Hematopoietic multipotent progenitor cell treated with erythropoietin and hydrocortisone succinate and interleukin-3 and kit ligand, for 6 days (in vitro differentiated cells): ENCODE measurements at places on chromosomes 5 and 9.

- peak; percentile 91 for DNase-seq
Observed at GRCh38 chr9:137534256-137535119, 15.7 kb downstream of the PNPLA7 start.

DNA sequence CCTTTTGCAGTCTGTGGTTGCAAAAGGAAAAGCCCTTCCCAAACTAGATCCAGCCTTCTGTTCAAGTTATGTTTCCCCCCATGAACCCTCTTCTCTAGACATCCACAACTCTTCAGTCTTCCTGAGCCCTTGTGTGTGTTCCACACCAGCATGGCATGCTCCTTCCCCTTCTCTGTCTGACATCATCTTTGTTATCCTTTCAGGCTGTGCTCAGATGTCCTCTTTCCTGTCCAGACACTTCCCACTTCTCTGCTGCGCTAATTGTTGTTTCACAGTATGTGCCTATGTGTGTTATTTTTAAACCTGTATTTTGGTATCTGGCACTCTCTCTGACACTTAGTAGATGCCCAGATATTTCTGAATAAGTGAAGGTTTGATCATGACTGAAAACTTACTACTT, 38.2 kb downstream of the FOCAD start:
- DNase-seq, result no peak

DNA sequence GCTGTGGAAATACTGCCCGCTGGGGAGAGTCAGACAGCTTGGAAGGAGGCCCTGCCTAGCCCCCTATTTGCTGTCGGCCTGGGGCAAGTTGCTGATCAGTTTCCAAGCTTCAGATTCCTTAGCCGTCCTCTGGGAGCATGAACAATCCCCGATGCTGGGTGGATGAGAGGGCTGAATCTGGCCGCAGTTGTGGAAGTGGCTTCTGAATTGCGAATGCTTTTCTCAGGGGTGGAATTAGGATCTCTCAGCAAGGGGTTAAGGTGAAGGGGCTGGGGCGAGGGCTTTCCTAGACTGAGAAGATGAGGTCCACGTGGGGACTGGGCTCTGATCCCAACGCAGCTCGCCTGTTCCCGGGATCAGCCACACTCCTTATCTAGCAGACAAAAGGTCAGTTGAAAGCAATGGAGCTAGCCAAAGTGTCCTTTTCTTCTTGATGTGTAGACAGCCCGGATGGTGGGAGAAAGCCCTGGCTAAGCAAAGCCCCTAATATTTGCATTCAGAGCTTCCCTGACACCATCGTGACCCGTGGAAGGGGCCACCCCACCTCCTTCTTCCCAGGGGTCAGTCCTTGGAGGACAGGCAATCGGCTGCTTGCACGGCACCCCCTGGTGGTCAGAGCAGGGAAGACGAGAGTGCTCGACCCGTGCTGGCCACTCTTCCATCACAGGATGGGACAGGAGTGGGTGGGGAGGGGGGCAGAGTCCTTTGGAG, 54.9 kb downstream of the COL15A1 start:
- DNase-seq, result peak; percentile 77

DNA sequence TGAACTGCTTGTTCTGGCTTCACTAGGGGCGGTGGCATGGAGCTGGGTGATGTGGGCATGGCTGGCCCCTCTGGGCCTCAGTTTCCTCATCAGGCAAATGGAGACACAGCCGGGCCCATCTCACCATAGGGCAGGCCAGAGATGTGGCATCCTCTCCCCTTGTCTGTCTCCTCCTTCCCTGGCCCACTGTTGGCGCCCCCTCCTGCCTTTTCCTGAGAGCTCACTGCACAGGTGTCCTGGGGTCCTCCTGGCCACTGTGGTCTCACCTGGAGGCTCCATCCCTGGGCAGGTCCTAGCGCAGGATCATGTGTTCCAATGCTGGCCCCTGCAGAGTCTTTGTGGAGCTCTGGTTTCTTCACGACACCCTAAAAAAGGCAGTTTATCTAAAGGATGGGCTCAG, 53.5 kb downstream of the NEK6 start:
- DNase-seq, result no peak

DNA sequence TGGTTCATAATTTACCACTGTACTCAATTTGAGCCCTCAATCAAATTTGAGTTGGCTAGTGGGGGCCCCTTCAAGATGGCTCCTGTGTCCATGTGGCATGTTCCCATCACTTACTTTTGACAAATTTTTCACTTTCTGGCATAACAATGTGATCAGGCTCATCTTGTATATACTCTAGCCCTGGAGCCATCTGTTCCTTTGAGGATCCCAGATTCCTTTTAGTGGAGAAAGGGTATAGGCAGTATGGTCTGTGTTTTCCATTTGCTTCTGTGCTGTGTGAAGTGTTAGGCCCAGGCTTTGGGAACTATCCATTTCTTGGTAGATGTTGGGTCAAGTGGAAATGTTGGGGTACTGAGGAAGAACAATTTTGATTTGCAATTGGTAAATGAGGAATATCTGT, 45.7 kb downstream of the SH3GL2 start:
- no peak for DNase-seq

DNA sequence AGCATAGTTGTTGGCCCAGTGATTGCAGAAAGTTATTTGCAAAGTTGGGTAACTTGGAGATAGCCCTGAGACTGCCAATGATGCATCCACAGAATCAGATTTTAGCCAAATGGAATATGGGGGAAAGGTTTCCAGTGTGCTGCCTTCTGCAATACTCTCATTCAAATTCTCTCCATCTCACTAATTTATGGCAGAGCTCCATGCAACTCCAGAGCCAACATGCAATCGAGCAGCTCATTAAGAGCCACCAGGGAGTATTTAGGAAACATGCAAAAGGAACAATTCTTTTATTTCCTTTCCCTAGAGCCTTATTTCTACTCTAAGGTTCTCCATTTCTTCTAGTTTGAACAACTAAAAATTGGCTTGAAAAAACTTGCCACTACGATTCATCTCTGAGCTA, 135.9 kb upstream of the MARCHF11 start:
- no peak for DNase-seq

GRCh38 chr5:143931476-143931875, 119.5 kb downstream of the HMHB1 start:
- DNase-seq, result no peak

GRCh38 chr9:135126451-135127187, 39.2 kb downstream of the OLFM1 start:
- no peak for DNase-seq

DNA sequence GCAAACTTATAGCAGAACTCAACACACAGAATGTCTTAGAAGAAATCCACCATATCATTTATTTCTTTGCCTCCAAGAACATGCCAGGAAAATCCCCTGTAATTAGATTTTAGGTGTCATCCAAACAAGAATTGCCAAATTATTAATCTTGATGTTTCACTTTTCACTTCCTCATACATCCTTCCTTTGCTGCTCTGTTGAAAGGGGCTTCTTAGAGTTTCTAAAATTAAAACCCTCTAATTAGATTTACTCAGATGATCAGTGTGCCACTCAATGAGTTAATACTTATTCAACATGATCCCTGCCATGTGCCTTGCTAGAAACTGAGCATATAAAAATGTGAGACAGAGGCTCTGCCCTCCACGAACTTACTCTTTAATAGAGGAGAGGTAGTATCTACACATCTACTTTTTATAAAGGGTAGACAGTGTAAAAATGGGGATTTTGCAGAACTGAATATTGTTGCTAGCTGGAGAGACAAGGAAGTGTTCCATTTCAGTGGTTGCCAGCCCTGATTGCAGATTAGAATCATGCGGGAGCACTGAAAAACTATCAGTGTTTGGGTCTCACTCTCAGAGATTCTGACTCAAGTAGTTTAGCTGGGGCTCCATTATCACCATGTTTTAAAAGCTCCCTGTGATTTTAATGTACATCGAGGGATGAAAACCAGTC, 498.4 kb downstream of the TLE4 start:
- no peak for DNase-seq

GRCh38 chr5:17189381-17190036, 27.9 kb upstream of the BASP1 start:
- DNase-seq, result peak; percentile 90

- no peak for DNase-seq
Observed at GRCh38 chr5:89493414-89493813, 610.4 kb upstream of the MEF2C start.
